ENCODE measurements at places on chromosomes 3 and 15.

GRCh38 chr3:46454209-46454595, 10.5 kb downstream of the LTF start:
- no peak for DNase-seq

- no peak for DNase-seq
Measured at GRCh38 chr15:77839970-77840905, 207.5 kb upstream of the LINGO1 start.

DNA sequence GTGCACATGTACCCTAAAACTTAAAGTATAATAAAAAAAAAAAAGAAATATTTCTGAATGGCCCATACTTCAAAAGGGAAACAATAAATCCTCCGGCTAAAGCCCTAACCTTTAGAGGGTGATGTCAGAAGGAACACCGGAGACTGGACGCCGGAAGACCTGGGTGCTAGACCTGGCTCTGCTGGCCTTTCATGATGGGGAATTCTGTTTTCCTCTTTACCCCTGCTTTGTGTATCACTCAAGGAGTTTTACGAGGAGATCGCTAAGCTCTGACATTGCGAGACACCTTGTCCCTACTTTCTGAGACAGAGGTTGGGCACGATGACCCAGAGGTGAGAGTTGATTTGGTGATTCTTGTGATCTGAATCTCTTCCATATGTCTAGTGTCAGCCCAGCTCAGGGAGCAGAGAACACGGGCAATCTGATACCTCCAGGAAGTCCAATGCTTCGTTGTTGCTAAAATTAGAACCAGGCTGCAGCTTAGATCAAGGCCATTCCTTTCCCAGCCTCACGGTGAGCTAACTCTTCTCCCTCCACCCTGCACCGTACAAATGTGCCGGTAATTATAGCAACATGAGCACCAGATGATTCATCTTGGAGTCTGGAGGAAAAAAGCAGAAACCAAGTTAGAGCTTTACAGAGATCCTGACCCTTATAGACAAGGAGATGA, 42.0 kb upstream of the CFAP161 start:
- no peak for DNase-seq

DNA sequence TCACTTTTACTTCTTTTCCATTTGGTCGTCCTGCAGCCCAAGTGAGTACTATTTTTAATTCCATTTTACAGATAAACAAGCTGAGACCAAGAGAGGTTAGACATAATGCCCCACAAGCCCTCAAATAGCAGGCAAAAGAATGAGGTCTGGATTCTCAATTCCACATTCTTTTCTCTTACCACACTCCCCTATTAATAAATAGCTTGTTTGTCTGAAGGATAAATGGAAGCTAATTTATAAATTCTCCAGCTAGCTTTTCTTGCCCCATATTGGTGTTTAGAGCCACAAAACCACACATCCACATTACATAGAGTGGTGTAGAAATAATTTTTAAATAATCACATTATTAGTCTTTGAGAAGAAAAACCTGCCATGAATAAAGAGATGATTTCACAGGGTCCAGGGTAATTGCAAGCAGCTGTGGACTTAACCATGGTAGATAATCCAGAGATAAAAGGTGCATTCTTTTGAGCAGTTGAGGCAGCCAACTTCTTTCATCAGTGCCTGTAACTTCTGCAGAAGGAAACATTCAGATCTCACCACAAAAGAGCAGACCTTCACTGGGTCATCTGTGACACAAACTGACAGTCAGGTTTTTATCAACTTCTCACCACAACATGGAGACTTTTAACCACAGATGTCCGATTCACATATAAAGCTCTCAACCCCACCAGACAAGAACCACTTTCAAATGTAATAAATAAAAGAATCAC, 313.4 kb upstream of the STT3B start:
- no peak for DNase-seq

GRCh38 chr3:142890592-142890991, 1.7 kb upstream of the PCOLCE2 start:
- no peak for DNase-seq

Data from anterior cingulate cortex (tissue), 58 donors.